ENCODE measurements at places on chromosomes 1 and 21.

- no peak for DNase-seq
These were observed 307.2 kb upstream of the LYPLAL1 start for GRCh38 chr1:218866507-218866906.

GRCh38 chr21:35386491-35387079, 337.5 kb upstream of the RUNX1 start:
- DNase-seq, result no peak

- no peak for DNase-seq
These were observed 194.4 kb upstream of the KAZN start for GRCh38 chr1:14403961-14404645.

GRCh38 chr1:190754666-190755065, 277.0 kb upstream of the BRINP3 start:
- no peak for DNase-seq

- DNase-seq, result no peak
These were observed 61.2 kb downstream of the OLFML3 start for GRCh38 chr1:114040273-114041015.

DNA sequence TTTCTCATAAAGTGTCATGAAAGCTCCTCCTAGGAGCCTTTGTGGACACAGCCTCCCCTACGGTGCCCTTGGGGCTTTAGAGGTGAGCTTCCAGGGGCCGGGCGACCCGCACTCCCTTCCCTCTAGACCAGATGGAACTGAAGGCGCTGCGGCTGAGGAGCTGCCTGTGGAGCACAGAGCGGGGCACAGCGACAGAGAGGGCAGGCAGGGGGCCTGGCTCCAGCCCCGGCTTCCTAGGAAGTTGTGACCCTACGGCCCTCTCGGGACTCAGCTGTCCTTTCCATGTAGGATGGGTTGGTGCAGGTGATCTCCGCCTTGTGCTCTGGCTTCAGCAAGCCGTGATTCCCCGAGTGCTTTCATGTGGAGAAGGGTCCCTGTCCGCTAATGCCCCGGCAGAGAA, 23.6 kb upstream of the NEK2 start:
- DNase-seq, result no peak

DNA sequence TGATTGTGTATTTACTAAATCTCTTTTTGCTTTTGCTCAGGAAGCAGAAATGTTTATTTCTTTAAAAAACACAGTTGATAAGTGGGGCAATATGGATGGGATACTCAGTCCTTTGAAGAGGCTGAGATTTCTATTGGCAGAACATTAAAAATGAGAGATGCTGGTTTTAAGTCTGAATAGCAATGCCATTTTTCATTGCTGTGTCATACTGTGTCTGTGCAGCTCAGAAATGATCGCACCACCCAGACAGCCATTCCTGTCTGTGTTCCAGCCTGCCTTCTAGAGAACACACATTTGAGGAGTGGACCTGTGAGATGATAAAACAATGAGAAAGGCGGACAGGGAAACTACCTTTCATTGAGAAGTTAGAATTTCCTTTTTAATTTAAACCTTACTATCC, 231.2 kb upstream of the USP24 start:
- no peak for DNase-seq

DNA sequence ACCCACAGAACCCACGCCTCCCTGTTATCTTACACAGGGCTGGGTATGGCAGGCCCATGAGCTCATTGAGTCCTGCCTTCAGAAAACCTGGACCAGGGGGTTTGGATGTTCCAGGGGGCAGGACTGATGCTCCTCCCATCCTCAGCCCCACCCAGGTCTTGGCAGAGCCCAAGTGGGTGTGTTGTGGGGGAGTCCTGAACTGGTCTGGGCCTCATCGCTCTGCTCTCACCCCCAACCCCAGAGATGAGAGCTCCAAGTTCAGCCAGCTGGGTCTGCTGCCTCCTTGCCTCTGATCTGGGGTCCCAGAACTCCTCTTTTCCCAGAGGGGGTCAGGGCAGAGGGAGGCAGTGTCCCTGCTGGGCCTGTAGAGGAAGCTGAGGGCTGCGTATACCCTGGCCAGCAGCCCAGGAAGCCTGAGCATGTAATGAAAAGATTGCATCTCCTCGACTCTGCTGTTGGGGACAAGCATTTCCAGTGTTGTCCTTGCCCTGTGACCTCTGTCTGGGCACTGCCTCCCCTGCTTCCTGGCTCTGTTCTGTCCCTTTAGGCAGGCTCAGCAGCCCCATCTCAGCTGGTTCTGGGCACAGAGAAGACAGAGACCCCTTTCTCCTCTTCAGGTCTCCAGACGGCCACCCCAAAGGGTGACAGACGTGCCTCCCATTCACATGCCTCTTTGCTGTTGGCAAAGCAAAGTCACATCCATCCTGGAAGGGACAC, 54.7 kb upstream of the EPS8L3 start:
- no peak for DNase-seq

DNA sequence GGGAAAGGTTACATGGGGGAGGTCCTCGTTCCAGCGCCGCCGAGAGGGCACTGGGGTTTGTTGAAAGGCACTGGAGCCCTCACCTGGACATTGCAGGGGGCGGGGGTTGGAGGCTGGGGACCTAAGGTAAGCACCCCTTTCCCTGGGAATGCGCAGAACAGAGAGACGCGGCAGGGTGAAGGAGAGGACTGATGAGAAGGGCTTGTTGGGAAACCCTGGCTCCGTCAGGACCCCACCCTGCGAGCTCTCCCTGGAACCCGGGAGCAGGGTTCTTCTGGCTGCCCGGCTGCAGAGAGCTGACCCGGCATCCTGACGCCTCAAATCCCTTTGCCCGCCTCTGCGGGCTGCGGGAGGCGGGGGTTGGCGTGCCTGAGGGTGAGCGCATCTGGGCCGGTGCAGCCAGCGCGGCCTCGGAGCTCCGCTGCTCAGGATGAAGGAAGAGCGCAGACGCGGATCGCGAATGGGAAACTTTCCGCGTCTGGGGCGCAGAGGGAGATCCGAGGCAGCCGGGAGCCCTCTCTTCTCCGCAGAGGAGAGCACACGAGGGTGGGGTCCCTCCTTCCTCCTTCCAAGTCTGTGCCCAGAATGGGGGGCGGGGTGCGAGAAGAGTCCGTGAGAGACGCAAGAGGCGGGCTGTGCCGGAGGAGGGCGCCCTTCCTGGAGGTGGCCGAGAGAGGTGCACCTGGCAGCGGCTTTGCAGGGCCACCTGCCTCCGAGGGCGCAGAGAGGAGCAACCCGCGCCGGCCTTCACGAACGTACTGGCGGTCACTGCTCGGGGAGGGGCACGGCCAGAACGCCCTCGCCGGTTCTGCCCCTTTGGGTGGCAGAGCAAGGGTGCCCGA, 2.4 kb downstream of the IGSF21 start:
- no peak for DNase-seq

- no peak for DNase-seq
These were observed 211.6 kb downstream of the COL11A1 start for GRCh38 chr1:102896771-102897170.

DNA sequence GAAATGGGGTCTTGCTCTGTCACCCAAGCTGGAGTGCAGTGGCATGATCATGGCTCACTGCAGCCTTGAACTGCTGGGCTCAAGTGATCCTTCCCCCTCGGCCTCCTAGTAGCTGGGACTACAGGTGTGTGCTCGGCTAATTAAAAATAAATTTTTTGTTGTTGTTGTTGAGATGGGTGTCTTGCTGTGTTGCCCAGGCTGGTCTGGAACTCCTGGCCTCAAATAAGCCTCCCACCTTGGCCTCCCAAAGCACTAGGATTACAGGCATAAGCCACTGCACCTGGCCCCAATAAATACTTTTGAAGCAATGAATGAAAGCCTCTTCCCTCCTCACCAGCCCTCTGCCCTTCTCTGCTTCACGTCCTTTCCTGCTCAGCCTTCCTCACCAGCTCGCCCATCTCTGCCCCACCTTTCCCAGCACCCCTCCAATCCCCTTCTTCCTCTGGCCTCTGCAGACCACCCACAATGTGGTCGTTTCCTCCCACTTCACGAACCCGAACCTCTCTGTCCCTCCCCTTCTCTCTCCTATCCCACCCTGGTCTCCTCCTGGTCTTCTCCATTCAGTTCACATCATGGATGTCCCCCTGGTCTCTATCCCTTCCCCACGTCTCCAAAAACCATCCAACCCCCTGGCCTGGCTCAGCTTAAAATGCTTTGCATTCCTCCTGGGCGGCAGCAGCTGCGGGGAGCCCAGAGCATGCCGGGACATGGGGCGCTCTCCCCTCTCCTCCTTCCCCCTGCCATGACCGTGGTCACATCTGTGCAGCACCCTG, 38.4 kb downstream of the RAP1GAP start:
- no peak for DNase-seq

DNA sequence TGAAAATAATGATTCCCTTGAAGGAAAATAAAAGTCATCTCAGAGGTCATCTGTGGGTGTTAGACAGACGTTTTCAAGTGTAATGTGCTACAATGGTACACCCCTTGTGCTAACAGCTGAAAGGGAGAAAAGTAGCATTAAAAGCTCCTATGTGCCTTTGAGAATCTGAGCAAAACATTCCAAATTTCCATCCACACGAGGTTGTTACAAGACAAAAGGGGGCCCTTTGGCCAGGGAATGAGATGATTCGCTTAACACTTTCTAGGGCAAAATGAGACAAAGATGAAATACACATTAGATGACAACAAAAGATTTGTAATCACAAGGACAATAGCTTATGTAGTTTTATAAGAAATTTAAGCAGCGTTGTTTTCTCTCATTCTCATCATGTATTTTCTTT, 303.6 kb downstream of the LMX1A start:
- no peak for DNase-seq

GRCh38 chr1:24702511-24703293, 42.5 kb upstream of the CLIC4 start:
- no peak for DNase-seq

- no peak for DNase-seq
These were observed 52.5 kb upstream of the PPM1J start for GRCh38 chr1:112767646-112768045.

Data from cortex of kidney (tissue), 1 donor.